ENCODE measurements at places on chromosomes 1 and 21.

- DNase-seq: no peak
These were observed 38.3 kb downstream of the WDR3 start for GRCh38 chr1:117967881-117968280.

- no peak for DNase-seq
These were observed 689 bp downstream of the PKP1 start for GRCh38 chr1:201283836-201284553.

DNA sequence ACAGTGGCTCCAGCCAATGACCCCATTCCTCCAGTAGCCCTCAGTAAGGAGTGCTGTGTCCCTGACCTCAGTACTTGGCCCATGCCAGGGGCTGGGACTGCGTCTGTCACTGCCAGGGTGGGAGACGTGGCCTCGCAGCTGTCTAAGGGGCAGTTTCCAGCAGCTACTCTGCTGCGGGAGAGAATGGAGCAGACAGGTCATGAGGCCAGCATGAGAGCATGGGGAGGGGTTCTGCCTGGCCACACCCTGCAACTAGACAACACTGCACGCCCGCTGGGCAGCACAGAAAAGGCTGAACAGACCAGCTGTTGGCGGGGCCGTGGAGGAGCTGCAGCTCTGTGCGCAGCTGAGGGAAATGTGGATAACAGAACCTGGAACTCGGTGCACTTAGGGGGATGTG, 91.6 kb upstream of the COL6A1 start:
- DNase-seq: no peak

- DNase-seq: no peak
These were observed 3.1 kb upstream of the FNDC10 start for GRCh38 chr1:1602968-1603506.

GRCh38 chr1:79287982-79288381, 281.5 kb upstream of the ADGRL4 start:
- DNase-seq: no peak

GRCh38 chr1:160858097-160858496, 4.6 kb downstream of the CD244 start:
- DNase-seq: no peak

GRCh38 chr1:234918181-234918841, 210.3 kb downstream of the TOMM20 start:
- DNase-seq: no peak

GRCh38 chr1:234887016-234887900, 241.4 kb downstream of the TOMM20 start:
- DNase-seq: no peak

DNA sequence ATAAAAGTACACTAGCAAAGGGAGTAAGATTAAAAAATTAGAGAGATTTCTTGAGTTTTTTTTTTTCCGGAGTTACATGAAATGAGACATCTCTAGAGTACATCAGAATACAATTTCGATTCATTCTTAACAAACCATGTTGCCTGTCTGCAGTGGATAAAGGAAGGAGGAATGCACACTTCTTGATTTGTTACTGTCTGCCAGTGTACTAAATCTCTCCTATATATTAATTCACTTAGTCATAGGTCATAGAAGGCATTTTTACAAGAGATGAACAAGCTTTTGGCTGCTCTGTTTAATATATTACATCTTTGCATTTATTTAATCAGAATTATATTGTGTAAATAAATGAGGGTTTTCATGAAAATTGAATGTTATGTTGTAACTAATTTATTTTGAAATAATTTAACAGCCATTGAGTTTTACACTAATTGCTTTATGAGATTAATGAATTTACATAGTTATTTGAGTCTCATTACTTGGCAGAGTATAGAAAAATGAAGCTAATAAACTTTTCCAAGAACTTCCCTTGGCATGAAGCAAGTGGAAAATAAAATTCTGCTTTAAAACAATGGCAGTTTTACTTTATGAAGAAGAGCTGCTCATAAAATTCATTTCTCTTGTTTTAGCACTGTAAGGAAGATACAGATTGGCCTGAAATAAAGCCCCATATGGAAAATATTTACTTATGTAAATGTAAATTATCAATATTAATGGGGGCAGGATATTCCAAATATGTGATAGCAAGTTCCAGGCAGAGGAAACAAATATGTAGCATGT, 1284.7 kb downstream of the BRINP3 start:
- DNase-seq: no peak

GRCh38 chr21:31176725-31177124, 138.4 kb upstream of the KRTAP19-8 start:
- no peak for DNase-seq

DNA sequence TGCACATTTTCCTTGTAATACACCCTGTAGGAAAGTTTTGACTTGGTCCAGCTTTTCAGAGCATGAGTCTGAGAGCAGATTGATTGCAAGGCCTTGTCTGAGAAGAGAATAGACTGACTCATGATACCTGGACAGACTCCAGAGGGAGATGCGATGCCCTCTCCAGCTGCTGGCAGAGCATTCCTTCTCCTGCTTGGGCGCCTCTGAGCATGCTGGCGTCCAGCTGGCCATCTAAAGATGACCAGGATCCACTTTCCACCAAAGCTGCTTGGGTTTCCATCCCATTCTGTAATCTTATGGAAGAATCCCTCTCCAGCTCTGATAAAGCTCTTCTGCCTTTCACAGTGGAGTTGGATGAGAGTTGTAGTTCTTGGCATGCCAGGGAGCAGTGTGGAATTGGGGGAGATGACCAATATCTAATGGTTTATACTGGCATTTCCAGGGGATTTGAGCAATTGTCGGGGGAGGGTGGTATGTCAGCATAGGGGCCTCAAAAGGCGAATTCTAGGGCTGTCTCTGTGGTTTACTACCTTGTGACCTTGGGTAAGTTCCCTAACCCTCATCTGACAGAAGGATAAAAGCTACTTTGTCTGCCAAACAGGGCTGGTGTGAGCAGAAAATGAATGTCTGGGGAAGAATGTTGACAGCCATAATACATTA, 19.5 kb downstream of the SZRD1 start:
- DNase-seq: no peak

GRCh38 chr1:20698195-20698910, 19.5 kb downstream of the KIF17 start:
- DNase-seq: no peak

Data from NCI-H460 (cell line).